ENCODE measurements at places on chromosomes 11 and 22.
A peak's percentile ranks its signal among the peaks of the same experiment; 100 is the strongest.

- DNase-seq: no peak
These were observed 85.0 kb upstream of the ANO1 start for GRCh38 chr11:69992943-69993694.

DNA sequence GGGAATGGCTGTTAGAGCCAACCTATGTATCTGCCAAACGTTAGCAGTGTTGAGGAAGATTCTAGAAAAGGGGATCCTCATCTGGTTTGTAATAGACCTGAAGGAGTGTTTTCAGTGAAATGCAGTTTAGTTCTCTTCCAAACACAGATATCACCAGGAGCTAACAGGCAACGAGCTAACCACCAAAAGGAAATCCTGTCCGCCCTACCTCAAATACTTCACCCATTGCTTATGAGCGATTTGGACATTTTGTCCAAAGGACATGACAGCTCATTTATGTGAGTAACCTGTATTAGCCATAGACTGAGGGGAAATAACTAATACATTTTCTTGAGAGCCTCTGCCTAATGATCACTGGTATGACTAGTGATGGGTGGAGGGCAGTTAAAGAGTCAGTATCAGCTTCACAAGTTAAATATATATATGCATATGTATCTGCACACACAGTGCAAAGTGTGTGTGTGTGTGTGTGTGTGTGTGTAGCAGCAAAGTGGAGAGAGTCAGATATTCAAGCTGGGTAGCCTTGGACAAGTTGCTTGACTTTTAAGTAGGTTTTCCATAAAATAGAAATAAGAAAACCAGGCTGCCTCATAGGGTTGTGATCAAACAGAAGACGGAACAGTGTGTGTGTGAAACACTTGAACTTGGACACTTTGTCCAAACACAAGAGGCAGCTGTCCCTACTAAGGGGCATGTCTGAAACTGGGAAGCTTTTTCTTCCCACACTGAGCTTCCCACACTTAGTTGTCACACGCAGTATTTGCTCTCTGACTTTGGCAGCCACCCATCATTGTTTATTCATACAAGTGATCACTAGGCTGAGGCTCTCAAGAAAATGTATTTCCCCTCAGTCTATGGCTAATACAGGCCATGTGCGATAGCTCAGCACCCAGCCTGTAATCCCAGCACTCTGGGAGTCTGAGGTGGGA is 940 bp upstream of the C11orf91 start:
- no peak for DNase-seq

- no peak for DNase-seq
These were observed 87.0 kb upstream of the THY1 start for GRCh38 chr11:119509969-119510401.

- DNase-seq: no peak
These were observed 6.1 kb downstream of the PI4KA start for GRCh38 chr22:20852503-20852902.

- no peak for DNase-seq
These were observed 64.2 kb downstream of the HIPK3 start for GRCh38 chr11:33321422-33321821.

- no peak for DNase-seq
These were observed 39.6 kb downstream of the LIF start for GRCh38 chr22:30206944-30207343.

DNA sequence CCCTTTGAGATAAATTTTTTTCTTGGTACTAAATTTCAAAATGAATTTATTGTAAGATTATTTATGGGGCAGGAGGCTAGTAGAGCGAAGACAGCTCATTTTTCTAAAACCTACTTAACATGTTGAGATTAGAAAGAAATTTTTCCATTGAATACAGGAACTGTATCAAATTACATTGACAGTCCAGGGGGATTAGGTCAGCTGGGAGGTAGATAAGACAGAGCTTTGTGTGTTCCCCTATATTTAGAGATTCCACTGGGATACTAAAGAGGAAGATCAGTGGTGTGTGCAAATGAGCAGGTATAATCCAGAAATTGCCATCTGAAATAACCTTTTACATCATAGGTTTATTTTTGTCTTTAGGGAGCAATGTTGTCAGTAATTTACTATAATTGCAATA is 32.1 kb downstream of the ENDOD1 start:
- no peak for DNase-seq

GRCh38 chr11:61092280-61092766 is 10.0 kb upstream of the CD5 start:
- DNase-seq: peak; percentile 43

DNA sequence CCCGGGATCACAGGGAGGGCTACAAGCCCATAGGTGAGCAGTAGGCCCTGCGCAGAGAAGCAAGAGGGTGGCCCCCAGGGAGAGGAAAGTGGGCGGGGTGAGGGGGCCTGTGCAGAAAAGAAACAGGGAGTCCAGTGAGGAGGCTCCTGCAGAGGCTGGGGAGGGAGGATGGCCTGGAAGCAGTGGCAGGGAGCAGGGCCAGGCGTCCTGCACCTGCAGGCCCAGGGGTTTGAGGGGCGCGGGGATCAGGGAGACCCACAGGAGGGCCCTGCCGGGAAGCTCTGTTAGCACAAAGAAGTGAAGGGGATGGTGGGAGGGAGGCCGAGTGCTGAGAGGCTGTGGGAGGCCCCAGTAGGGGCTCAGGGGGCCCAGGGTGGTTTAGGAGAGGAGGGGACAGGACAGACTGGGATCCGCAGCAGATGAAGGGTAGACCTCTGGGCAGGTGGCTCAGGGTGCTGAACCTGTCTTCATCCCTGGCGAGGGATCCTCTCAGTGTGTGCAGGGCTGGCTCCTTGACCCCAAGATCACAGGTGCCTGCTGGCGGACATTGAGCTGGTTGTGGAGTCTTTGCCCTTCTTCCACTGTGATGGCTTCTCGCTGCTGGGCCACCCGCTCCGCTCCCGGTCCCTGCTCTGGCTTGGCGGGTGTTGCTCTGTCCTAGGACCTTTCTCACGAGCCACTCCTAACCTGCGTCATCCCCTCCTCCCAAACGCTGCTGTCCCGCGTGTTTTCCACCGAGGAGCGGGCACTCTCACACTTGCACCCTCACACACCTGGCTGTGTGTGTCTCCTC is 31.8 kb upstream of the CELSR1 start:
- DNase-seq: no peak

DNA sequence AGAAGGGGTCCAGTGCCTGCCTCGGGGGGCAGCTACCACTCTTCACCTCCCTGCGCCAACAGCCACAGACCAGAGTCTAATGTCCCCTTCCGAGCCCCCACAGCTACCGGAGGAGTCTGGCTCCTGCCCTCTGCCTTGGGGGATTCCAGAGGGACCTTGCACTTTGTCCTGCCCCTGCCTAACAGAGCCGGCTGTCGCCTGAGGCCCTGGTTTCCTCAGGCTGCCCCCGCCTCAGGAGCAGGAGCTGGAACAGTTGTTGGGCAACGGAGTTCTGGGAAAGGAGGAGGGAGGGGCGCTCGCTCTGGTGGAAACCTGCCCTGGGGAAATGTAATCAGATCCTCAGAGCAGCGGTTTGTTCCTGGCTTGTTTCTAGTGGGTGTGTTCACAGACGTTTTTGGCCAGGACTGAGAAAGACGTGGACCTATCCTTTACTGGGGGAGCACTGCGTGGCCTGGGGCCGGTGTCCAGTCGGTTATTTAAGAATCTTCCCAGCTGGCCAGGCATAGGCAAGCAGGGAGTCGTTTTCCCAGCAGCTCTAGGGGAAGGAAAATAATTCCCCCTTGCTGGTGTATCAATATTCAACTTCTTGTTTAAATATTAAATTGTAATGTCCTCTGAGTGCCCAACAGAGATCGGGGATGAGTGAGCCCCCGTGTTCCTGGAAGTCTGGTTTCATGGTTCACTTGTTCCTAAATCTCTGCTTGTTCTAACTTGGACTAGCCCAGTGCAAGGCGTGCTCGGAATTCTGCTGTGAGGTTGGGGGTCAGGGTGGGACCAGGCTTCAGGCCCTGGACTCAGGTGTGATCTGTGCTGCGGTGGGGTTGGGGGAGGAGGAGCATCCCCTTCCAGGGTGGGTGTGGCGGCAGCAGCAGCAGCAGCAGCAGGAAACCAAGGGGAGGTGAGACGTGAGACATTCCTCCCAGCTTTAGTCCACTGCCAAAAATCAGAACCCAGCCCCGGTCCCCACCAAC is 32.1 kb downstream of the A4GALT start:
- DNase-seq: no peak

DNA sequence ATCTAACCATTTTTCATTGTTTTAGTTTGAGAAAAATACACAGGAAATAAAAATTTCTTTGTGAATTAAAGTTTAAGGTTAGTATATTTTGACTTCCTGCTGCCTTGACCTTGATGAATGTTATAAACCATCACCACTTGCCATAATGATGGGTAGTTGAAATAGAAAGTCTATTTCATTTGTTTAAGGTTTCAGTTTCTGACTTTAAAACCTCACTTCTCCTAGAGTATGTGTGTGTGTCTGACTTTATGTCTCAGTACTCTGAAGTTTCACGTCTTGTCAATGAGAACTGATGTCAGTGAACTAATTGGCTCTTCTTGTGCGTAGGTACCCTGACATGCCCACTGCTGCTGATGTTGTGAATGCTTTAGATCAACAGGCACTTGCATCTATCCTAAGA is 188.2 kb downstream of the METTL15 start:
- no peak for DNase-seq

DNA sequence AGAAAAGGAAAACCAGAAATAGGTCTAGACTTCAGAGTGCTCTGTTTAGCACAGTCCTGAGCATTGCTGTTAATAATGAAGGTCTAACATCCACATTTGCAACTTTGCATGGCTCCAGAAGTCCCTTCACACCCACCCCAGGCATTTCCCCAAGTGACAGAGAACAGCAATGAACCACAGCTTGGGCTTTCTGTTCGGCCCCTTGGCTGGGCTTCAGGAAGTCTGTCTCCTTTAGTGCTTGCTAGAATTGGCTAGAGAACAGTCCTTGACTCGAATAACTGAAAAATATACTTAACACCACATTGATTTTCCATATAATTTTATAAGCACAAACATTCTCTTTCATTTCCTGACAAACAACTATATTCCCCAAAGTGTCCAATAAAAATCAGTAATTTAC is 29.3 kb upstream of the TENM4 start:
- DNase-seq: no peak

DNA sequence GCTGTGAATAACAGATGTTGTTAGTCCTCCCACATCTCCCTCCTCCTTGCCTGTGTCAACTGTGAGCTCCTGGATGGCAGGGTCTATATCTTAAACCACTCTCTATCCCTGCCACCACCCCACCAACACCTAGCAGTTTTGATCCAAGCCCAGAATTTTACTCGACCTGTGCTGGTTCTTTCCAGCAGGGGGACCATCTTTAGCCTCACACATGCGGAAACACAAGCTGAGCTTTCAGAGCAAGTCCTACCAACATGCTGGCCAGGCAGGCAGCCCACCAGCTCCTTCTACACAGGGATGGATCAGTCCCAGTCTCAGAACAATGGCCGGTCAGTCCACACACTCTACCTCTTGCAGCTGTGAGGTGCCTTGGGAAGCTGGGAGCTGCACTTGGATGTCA is 231.5 kb downstream of the NXPE2 start:
- no peak for DNase-seq

DNA sequence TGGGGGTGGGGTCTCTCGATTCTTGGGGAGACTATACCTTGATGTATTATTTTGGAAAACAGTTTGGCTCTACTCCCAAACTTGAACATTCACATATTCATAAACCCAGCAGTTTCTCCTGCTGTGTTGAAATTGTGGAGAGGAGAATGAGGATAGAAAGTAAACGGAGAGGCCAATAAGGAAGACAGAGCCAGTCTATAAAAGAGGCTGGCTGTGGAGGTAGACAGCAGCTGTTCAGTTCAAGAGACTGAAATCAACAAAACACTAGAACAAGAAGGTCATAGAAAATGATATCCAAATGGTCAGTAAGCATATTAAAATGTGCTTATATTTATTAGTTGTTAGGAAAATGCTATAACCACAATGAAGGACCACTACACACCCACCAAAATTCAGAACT is 1.9 kb upstream of the MOGAT2 start:
- no peak for DNase-seq

DNA sequence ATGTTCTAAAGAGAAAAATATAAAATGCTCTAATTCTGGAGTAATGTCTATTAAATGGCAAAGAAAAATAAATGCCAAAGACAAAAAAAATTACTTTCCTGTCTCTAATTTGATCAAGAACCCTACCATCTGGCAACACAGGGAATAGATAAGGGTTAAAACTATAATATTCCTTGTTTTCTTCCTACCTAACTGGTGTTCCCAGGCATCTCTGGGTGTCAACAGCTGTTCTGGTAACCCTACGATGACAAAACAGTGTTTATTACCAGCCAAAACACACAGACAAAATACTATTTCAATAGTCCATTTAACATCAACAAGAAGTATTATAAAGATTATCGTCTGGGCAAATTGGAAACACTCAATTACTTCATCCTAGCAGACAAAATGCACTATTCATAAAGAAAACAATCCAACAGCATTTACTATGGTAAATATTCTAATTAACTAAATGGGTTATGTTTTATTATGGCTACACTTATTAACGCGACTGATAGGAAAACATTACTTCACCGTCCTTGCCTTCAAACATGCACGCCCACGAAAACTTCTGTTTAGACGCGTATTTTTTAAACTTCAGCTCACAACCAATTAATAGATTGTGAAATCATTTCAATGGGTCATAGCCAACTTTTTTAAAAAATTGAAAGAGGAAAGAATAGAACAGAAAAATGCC is 50.6 kb downstream of the LGR4 start:
- no peak for DNase-seq

- DNase-seq: no peak
These were observed 6.9 kb downstream of the C11orf68 start for GRCh38 chr11:65911682-65912568.

GRCh38 chr22:41801147-41801819 is 804 bp downstream of the CCDC134 start:
- no peak for DNase-seq

- DNase-seq: no peak
These were observed 606.8 kb downstream of the NTM start for GRCh38 chr11:131977231-131977630.

DNA sequence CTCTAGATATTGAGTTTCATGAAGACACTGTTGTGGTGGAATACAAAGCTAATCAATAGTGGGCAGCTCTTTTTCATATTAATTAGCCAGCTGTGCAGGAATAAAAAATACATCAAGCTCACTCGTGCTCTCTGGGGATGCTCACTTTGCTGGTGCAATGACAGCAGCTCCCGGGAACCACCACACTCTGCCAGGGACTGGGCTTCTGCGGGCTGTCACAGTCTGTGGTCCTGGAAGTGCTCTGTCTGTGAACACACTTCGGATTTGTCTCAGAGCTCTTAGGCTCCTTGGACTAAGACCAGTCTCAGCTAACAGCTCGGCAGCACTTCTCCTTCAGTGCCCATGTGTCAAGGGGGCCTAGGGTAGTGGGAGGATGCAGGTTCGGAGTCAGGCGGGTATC is 393.5 kb downstream of the TENM4 start:
- no peak for DNase-seq

- no peak for DNase-seq
These were observed 897 bp downstream of the MAP6 start for GRCh38 chr11:75667831-75668450.

DNA sequence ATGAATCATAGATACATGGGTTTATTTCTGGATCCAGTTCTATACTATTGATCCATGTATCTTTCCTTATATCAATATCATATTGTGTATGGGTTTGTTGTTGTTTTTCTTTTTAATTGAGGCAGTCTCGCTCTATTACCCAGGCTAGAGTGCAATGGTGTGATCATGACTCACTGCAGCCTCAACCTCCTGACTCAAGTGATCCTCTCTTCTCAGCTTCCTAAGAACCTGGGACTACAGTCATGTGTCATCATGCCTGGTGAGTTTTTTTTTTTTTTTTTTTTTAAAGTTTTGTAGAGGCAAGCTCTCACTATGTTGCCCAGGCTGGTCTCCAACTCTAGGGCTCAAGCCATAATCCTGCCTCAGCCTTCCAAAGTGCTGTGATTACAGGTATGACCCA is 1589.4 kb upstream of the TENM4 start:
- no peak for DNase-seq

GRCh38 chr11:14905104-14906033 is 13.3 kb upstream of the CYP2R1 start:
- DNase-seq: peak; percentile 44
